ENCODE measurements at places on chromosomes 11 and 22.

DNA sequence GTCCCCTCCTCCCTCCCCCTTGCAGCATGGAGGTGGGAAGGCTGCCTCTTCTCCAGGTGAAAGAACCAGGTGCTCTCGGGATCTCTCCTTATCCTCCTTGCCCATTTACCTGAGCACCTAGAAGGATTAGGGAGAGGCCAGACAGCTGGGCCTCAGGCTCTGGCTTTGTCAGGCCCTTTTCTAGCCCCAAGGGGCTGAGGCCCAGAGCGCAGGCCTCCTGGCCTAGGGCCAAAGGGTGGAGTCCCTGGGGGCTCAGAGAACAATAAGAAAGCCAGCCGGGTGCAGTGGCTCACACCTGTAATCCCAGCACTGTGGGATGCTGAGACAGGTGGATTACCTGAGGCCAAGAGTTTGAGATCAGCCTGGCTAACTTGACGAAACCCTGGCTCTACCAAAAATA is 5.4 kb upstream of the TTLL1 start:
- peak; percentile 40 for DNase-seq

- DNase-seq: no peak
Observed at GRCh38 chr22:45094825-45095224, 68.9 kb upstream of the NUP50 start.

DNA sequence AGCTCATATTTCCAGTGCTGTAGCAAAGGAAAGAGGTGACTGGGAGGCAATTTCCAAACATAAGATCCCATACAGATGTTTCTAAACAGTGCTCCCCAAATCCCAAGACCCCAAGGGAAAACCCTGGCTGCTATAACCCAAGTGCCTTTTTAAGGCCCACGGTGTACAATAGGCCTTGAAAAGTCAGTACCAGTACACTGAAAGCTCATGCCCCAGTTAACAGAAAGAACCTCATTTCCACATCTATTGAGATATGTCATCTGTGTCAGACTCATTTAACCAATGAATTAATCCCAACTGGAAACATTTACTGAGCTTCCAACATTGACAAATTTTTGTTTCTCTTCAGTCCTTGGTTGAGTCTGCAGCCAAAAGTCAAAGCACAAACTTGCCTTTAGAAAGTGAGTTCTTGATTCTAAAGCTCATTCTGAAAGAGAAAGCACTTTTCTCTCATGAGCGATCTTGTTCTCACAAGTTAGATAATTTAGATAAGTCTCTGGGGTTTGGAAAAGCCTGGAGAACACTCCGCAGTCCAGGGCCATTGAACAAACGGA is 239.8 kb upstream of the ARHGAP20 start:
- no peak for DNase-seq

DNA sequence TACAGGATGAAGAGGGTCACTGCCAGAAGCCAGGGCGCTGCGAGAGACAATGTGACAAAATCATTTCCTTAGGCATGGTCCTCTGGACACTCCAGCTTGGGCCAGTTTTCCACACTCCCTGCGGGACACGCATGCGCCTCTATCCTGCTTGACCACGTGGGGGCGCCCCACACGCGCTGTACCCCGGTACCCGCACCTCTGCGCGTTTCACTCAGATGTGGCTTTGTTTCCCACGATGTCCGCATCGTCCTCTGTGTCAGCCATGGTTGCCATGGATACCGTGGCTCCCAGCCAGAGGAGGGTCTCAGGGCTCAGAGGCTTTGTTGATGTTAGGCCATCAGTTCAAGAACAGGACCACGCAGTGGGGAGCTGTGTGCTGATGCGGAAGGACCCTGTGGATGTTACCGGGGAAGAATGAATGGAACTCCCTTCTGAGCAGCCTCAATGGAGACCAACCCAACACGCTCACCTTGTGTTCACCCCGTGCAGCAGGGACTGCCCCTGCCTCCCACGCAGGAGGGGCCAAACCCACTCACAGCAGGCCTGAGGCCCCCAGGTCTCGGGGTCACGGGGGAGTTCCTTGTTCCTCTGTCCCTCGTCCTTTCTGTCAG is 101.1 kb upstream of the SLC22A12 start:
- peak; percentile 24 for DNase-seq

All from NCI-H345 (cell line).